Liver (tissue), 10 donors: ENCODE measurements at places on chromosomes 1 and 21. TPM values are rescaled to one million over a fixed set of nuclear protein-coding genes. Genes with fewer than 3 reads are reported as not detected.

DNA sequence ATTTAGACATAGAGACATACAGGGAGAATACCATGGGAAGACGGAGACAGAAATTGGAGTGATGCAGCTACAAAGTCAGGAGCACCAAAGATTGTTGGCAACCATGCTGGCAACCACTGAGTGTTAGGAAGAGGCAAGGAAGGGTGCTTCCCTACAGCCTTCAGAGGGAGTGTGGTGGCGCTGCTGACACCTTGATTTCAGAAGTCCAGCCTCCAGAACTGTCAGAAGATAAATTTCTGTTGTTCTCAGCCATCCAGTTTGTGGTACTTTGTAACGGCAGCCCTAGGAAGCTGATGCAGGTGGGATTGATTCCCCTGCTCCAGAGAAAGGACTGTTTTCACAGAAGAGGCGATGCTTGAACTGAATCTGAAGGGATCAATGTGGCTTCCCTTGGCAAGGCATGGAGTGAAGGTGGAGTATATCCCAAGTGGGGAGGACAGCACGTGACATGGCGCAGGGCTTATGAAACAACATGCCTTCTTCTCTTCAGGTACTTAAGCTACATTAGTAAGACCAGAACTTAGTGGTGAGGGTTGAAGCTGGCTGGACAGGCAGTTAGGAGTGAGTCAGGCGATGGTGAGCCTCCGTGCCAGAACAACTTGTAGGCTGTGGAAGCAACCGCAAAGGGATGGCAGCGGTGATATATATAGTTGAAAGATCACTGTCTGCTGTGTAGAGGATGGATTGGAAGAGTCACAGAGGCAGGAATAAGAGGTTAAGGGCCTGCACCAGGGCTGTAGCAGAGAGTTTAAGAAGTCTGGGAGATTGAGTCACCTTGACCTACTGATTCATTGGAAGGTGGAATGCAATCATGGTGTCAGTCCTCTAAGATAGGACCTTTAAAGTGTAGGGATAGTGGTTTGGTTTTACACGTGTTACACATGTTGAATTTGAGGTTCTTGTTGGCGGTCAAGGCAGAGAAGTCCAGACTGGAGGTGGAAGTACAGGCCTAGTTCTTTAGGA lies 2.1 kb downstream of the LEPR start:
- DNase-seq, result no peak

DNA sequence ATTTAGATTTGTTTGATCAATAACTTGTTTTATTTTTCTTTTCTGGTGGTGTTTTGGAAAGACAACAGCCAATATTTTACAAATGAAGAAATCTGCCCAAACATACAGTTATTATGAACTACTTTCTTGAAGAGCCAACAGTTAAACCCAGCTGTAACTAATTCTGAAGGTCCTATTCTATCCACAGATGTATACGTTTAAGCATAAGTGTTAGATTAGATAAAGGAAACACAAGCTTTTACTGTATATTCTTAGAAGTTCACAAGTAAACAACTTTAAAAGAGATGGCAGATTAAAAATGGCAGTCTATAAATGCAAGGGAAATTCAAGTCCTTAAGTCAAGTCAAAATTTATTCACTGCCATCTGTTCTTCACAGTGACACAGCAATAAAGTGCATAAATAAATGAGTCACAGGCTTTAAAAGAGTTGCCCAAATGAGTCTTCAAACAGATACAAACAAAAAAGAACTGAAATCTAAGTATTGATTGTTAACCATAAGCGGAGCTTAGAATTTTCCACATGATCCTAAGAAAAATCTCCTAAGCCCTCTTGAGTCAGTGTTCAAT lies 49.9 kb upstream of the KCNH1 start:
- no peak for DNase-seq

DNA sequence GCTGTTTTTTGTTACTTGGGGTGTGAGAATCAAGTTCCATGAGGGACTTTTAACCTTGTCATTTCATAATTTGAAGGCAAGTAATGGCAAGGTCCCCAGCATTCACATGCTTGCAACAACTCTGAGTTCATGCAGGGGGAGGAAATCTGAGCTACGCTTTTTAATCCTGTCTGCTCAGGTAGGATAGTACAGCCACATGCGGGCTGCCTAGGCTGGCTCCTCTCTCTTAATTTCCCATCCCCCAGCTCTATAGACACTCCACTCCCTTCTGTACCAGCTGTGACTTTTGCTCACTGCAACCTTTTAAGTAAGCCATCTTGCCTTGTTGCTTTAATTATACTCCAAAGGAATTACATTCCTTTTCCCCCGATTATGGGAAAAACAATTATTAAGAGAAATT lies 30.1 kb downstream of the PTGFR start:
- no peak for DNase-seq

DNA sequence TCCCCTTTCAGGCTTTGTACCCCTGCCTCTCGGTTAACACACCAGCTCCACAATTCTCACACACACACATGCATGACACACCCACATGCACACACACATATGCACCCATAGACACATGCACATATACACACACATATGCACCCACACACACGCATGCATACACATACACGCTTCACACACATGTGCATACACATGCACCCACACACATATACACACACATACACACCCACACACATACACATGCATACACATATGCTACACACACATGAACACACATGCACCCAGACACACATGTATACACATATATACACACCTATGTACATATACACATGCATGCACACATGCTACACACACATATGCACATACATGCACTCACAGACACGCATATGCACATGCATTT lies 61.7 kb upstream of the SLC25A33 start:
- no peak for DNase-seq

DNA sequence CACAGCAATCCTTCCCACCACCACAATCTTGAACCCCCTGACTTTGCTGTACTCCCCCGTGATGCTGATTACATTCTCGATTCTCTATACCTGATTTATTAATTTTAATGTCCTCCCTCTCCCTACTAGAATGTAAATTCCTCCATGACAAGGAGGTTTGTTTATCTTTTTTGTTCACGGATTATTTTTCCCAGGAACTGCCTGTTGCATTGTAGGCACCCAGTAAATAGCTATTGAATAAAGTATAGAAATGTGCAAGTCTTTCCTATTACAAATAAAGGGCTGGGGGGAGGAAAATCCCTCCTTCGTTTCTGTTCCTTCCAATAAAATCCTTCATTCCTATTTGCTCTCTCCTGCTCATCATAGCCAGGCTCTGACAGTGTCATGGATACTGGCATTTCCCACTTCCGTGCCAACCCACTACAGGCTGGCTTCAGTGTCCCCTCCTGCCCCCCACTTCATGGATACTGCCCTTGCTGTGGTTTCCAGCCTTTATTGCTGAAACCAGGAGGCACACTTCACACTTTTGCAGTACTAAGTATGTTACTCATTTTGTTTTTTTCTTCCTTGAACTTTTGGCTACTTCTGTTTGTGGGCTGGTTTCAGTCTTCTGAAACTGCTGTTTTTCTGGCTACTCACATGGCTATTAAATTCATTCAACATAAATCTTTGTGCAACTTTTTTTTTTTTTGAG lies 7.5 kb downstream of the KIF1B start:
- no peak for DNase-seq

DNA sequence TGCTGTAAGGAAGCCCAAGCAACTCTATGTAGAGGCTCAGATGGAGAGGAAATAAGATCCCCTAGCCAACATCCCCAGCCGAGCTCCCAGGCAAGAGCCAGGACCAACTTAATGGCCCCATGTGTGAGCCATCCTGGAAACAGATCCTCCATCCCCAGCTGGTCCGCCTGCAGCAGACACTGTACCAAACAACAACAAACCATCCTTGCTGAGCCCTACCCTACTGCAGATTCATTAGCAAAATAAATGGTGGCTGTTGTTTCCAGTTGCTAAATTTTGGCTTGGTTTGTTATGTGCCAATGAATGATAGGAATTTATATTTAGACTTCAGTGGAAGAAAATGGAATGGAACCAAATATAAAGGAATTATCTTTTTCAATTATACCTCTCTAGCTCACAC lies 43.9 kb downstream of the LMX1A start:
- DNase-seq, result no peak

CYP4B1 gene
- total RNA-seq, result 0.59 TPM

DNA sequence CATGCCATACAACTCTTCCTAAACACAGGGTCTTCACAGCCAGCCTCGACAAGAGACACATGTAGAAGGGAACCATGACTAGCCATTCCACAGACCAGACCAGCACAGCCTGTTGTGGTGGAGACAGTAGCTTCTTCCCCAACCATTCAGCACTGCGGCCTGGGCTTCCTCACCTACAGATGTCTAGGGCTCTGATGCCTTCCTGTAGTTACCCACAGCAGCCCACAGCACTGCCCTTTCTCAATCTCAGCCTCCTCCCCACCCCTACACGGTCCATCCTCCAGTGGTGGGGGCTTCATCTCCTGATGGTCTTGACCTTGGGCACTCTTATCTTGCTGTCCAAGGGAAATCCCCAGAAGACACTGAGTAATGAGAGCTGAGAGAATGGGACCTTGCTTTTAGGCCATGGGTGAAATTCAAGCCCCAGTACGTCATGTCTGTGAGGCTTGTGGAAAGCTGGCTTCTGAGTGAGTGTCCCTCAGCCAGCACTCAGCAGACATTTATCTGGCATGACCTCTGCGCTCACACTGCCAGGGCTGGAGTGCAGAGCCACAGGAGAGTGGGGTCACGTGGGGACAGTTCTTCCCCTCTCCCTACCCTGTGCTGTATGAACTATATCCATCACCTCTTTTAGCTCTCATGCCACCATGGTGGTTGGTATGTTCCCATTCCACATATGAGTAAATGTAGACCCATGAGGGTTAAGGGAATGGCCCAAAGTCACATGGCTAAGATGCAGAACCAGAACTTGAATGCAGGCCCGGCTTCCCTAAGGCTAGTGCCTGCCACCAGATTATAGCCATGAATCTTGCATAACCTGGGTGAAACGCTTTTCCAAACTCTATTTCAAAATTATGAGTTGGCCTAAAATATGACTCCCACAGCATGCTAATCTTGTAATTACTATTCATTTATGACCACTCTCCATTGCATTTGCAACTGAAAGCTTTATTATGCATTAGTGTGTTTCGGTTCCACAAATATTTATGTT lies 104.7 kb downstream of the HIVEP3 start:
- DNase-seq, result no peak

- DNase-seq, result no peak
Measured at GRCh38 chr1:114503916-114504422, 7.0 kb downstream of the TRIM33 start.

- no peak for DNase-seq
Measured at GRCh38 chr1:66182551-66183178, 351.3 kb upstream of the SGIP1 start.

LCE1D gene
- not detected for total RNA-seq

PCNT gene
- 22.5 TPM for total RNA-seq

VSIG8 gene
- 0.08 TPM for total RNA-seq

- DNase-seq, result no peak
Measured at GRCh38 chr1:153339802-153340201, 8.8 kb downstream of the PGLYRP4 start.

FYB2 gene
- 31.3 TPM for total RNA-seq
